Fibroblast of skin of left quadriceps (primary cell): ENCODE measurements at places on chromosomes 13 and 19.

DNA sequence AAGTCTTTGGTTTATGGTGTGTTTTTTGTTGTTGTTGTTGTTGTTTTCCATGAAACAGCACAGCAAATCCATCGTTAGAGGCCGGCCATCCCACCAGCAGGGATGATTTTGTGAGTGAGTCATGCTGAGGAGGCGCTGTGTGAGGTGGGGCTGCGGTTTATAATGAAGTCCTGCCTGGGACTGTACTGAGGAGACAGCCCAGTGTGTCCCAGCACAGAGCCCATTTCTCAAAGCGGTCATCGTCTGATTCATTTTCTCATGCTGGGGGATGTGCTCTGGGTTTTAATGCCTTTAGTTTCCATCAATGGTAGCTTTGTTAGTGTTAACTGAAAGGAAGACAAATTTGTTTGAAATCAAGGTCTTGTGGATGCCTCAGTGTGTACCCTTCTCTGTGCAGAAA lies 129.3 kb upstream of the SERP2 start:
- DNase-seq, result no peak

DNA sequence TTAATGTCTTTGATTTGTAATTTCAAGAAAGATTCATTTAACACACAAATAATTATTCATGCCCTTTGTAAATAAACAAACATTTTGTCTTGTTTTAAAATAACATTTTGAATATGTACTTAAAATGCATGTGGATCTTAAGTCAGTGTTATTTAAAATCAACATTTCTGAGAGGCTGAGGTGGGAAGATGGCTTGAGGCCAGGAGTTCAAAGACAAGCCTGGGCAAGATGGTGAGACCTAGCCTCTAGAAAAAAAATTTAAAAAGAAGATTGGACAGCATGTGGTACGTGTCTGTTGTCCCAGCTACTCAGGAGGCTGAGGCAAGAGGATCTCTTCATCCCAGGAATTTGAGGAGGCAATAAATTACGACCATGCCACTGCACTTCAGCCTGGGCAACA lies 1268.2 kb downstream of the SLITRK1 start:
- DNase-seq, result no peak

GRCh38 chr19:37763488-37763887 lies 15.9 kb downstream of the ZNF573 start:
- no peak for DNase-seq

GRCh38 chr13:43785261-43785649 lies 1.5 kb downstream of the ENOX1 start:
- DNase-seq, result no peak

- no peak for DNase-seq
Measured at GRCh38 chr13:44807449-44808034, 181.7 kb downstream of the NUFIP1 start.

DNA sequence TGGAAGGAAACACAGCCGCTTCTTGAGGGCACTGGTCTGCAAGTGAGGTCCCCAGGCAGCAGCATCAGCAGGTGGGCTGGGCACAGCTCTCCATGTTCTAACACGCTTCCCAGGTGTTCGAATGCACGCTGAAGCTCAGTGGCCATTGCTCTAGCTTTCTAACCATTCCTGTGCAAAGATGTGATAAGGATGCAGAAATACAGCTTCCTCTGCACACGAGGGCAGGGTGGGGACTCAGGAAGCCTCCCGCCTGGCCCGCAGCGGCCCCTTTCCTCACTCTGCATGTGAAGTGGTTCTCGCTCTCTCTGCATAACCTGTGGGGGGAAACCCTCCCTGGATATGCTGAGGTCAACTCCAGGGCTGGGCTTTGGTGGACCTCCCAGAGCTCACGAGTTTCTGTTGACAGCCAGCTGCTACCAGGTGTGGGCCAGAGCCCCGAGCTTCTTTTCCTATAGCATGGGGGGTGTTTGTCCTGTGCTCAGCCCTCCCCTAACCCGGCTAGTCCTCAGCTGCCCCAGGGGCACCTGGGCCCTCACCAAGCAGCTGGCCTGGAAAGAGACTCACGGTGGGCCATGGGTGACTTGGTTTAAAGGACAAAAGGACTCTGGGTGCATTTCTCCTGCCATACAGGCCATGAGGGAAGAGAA lies 168.2 kb downstream of the TEX29 start:
- no peak for DNase-seq
